ENCODE measurements at places on chromosomes 11 and 22.

DNA sequence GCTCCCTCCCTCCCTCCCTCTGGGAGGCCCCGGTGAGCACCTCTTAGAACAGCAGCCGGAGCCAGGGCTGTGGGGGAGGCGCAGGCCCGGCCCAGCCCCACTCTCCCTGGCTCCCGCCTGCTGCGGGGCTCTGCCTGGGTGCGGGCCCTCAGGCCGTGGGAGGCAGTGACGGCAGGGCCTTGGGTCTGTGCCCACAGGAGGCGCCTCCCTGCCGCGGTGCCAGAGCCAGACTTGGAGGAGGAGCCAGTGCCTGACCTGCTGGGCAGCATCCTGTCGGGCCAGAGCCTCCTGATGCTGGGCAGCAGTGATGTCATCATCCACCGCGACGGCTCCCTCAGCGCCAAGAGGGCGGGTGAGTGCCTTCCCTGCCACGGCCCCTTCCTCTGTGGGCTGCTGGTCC is 9.5 kb downstream of the IRF7 start:
- no peak for DNase-seq

- no peak for DNase-seq
Observed at GRCh38 chr11:102802341-102802740, 4.4 kb upstream of the MMP1 start.

- DNase-seq = no peak
Observed at GRCh38 chr11:15780382-15780781, 576.0 kb downstream of the SOX6 start.

DNA sequence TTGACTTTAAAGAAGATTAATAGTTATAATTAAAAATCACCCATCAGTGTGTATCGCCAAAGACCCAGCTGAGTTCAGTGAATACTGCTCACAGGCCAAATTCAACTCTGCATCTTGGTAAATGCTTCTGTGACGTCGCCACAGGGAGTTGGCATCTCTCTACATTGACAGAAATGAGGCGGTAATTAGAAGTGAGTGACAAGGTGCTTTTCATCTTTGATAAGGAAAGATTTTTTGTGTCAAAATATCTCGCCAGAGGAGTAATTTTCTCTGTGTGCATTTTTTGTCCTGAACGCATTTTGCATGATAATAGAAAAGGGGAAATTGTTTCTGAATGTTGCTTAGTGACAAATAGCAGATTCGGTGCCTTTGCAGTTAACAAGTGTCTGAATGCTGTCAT is 345.8 kb downstream of the CNTN5 start:
- DNase-seq = no peak

DNA sequence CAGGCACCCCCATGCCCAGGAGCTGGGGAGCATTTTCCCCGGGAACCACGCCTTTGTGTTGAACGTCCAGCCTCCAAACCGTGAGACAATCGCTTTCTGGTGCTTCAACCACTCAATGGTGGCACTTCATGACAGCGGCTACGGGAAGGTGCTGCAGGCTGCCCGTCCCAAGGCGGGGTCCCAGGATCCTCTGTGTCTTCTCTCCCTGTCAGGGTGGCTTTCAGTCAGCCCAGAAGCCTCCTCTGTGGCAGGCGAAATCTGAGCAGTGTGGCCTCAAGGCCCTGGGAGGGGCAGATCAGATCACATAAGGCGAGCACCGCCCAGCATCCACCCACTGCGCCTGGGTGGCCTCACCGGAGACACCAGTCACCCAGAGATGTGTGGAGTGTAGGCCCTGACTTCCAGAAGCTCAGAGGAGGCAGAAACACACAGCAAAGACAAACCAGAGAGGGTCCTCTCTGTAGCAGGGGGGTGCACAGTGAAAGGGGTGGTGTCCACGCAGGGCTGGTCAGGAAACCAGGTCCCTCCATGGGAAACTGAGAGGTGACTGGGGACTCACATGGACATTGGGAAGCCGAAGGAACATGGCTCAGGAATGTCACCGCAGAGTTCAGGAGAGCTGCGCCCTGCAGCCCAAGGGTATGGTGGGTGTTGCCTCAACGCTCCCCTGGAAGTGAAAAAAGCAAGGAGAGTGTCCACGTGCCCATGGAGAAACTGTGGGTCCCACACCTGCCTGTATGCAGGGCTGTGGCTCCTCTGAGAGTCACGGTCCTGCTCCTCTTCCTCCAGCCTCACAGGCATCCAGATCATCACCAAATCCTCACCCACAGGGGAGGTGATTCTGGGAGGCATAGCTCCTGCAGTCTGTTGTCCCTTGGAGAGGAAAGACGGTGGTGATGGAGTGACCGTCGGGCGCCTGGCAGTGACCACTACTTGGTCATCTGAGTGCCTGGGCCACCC is 1420.7 kb downstream of the TBC1D22A start:
- no peak for DNase-seq

GRCh38 chr11:10803676-10804075 is 5.0 kb downstream of the EIF4G2 start:
- DNase-seq = no peak
